ENCODE measurements at places on chromosomes 11 and 22.
A peak's percentile ranks its signal among the peaks of the same experiment; 100 is the strongest.

- DNase-seq = no peak
Observed at GRCh38 chr11:35088226-35088625, 50.7 kb upstream of the CD44 start.

DNA sequence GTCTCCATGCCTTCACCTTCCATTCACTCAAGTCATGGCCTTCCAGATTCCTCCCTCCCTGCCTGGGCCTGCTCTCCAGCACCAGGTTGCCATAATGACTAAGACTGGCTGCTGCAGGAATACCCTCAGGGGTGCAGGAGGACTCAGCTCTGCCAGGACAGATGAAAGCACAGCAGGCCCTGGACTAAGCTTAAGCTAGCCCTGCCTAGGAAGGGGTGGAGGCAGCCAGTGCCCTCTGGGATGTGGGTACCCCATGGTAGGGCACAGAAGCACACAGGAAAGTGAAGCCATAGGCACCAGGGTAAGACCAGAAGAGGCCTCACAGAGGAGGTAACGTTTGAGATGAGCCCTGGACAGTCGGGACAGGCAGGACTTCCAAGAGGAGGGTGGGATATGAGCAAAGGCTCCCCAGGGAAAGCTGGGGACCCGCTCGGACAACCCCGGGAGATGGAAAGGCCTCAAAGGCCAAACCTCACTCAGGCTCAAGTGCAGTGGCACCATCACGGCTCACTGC lies 3.0 kb upstream of the RIN1 start:
- no peak for DNase-seq

DNA sequence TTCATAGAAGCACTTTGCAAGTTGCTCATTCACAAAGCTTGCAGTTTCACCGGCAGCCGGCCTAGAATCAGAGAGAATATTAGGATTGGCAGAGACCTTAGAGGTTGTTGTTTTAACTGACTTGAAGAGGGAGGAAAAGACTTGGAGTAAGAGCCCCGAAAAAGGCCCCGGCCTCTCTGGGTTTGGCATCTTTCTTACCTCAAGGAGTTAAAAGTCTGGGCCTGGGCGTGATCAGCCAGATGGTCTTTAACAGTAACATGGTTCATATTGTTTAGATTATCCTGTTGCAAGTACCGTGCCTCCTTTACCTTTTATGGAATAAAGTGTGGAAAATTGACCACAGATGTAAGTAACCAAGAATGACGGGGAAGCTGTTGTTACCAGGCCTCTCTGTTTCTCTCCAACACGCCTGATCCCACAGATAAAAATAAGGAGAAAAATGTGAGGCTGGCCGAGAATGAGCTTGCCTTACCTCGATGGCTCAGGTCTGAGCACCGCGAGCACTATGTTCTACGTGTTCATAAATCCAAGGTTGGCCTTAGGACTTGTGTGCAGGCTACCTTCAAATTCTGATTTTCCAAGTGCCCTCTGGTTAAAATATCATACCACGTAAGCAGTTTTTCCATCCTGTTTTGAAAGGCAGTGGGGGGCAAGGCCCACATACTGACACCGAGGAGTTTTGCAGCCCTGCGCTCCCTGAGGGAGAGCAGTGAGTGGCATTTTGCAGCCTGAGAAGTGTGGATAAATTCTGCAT lies 56.4 kb downstream of the PARVA start:
- DNase-seq = no peak

DNA sequence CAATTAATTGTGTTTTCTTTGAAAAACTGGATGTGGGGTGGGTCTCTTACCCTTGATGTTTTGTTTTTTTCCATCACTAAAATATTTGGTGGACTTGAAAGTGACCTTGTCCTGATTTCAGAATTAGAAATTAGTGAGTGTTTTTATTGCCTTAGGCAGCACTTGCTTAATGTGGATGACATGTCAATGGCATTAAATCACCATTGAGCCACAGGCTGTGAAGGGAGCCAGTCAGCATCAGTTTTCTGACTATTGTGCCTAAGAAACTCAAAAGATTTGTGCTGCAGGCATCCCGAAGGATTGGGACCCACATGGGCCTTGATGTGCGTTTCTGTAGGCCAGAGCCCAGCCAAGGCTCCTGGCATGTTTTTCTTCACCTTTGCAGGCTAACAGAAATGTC lies 53.8 kb downstream of the SWAP70 start:
- no peak for DNase-seq

- peak; percentile 47 for DNase-seq
Observed at GRCh38 chr11:67055812-67056211, 835 bp upstream of the RHOD start.
